ENCODE measurements at places on chromosomes 16 and 17. TPM values are rescaled to one million over a fixed set of nuclear protein-coding genes. Genes with fewer than 3 reads are reported as not detected.

PMFBP1 gene
- 1.6 TPM for total RNA-seq

LITAFD gene
- total RNA-seq, result not detected

SPPL2C gene
- total RNA-seq, result not detected

PLA2G10 gene
- total RNA-seq, result 0.66 TPM

EXOC7 gene
- 70.3 TPM for total RNA-seq

KCNJ2 gene
- 9.2 TPM for total RNA-seq

PLEKHH3 gene
- total RNA-seq, result 54.9 TPM

INCA1 gene
- 1.1 TPM for total RNA-seq
